ENCODE measurements at places on chromosomes 11 and 22.

DNA sequence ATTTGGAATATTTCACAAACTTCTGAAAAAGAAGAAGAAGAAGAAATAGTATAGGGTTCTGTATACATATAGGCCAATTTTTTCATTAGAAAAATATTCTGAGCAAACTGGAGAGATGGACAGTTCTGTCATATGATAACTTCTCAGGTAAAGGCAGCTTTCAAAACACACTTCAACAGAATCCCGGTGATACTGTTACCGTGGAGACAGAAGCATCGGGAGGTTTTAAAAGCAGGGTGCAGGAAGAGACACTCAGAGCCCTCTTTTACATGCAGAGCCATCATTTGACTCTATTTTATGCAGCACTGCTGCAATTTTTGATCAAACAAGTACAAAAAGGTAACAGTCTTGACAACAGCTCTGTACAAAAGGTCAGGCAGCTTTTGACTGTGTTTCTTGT, 1785.4 kb downstream of the LRRC4C start:
- no peak for DNase-seq

- peak; percentile 68 for DNase-seq
Observed at GRCh38 chr22:41288245-41288946, 2.4 kb upstream of the RANGAP1 start.

DNA sequence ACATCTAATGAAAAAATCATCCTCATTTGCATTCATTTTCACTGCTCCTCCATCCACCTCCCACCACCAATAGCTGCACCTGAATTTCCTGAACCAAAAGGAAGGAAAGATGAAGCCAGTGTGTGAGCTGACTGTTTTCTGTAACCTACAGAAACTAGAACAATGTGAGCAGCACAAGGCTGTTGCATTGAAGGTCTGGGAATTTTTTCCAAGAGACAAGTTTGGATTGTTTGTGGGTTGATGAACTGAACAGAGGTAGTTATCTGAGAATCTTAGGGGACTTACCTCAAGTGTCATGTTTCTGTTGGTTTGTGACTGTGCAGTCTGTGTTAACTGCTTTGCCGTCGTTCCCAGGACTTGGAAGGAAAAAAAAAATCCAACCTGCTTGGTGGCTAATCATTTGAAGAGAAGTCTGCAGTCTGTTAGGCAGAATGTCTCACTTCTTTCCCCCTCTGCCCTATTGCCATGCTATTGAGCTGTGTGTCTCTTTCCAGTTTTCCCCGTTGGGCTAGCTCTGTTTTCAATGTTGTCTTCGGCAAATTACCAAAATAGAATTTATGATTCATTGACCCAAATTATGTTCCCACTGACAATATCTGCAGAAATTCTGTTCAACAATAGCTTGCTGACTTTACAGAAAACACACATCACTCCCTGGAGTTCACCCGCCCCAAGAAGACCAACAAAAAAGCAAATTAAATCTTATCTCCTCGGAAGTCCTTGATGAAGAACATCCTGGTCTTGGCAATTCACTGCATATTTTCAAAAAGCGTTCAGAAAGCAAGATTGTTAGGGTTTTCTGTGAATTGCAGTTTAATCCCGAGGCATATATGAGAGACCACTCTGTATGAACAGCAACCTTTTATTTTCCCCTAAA, 76.0 kb downstream of the SC5D start:
- no peak for DNase-seq

GRCh38 chr22:38793721-38794466, at the start of gene DNAL4:
DNAL4 (minus strand) TSS chr22:38794143; CDS start chr22:38782731, 11,412 bp downstream.
- DNase-seq: peak; percentile 94

DNA sequence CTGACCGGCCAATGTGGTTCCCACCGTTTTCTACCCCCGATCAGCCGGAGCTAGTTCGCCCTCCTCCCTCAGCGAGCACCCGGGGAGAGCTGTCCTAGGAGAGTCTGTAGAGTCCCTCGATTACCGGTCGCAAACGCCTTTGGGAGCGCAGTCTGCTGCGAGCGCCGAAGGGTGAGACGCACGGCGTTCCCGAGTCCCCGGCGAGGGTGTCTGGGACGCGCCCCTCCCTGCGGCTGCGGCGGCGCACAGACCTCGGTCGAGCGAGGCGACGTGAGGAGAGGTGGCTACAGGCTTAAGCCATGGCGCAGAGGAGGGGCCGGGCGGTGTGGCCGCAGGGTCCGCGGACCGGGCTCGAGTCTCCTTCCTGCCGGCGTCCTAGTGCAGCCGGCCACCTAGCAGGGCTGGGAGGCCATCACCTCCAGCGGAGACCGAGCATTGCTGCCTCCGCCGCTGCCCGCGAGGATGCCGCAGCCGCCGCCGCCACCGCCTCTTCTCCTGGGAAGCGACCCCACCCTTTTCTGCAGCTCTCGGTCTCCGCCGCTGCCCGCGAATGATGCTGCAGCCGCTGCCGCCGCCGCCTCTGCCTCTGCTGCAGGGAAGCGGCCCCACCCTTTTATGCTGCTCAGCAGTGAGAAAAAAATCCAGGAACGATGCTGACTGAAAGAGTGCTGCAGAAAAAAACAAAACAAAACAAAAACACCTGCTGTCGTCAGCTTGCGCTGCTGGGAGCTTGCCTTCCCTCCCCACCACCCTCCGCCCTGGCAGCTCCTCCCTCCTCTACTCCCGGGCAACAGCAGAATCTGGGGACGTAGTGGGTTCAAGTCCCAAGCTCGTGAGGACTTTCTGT, at the start of gene MAP6:
MAP6 (minus strand) TSS at position 588 of the 847 bp plus-strand sequence. CDS start 669 bp downstream, outside the sequence.
- DNase-seq: peak; percentile 29

- no peak for DNase-seq
Observed at GRCh38 chr11:60960405-60960804, 8.4 kb upstream of the SLC15A3 start.

DNA sequence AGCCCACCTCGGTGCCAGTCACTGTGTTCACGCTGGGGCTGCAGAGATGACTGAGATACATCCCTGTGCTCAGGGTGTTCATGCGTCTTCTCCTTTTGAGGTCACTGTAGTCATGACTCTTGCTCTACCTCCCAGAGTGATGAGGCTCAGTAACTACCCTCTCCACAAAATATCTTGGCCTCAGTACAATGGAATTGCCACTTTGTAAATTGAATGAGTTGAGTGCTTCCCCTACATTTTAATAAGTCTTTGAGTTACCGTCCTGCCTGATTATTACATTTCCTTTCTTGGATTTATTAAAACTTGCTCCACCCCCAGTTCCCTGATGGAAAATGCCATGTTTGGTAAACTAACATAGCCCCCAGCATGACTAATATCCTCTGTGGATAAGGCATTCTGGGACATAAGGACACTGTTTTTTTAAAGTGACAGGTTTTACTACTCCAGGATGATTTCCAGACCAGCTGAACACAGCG, 15.9 kb downstream of the PRSS23 start:
- DNase-seq: no peak

DNA sequence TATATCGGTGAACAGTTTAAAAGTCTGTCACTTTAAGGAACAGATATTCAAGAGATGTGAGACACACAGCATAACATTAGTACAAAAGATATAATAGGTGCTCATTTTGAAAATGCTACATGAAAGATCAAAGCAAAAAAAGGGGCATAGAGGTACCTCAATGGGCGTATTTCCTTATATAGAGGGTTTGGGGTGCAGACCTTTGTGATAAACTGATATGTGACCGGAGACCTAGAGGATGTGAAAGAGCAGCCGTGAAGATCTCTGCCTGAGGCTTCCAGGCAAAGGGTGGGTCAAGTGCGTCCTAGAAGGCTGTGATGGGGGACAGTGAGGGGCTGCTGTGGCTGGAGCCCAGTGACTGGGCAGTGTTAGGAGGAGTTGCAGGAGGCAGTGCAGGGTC, 551.4 kb downstream of the ETS1 start:
- DNase-seq: no peak

DNA sequence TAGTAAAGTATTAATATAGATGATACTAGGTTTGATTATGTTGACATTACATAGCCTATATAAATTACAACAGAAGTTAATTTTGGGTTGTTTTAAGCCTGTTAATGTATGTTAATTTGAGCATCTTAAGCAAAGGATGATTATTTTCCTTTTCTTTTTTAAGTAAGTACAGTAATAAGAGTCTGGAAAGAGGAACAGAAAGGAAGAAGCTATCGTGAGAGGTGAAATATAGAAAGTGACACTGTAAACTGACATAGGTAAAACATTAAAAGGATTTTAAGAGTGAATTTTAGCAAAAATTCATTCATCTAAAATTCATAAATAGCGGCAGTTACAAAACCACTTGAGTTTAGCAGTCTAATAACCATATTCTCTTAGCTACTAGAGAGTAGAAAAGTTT, 45.5 kb downstream of the FAR1 start:
- no peak for DNase-seq

GRCh38 chr11:92053216-92053615, 171.4 kb upstream of the FAT3 start:
- no peak for DNase-seq

DNA sequence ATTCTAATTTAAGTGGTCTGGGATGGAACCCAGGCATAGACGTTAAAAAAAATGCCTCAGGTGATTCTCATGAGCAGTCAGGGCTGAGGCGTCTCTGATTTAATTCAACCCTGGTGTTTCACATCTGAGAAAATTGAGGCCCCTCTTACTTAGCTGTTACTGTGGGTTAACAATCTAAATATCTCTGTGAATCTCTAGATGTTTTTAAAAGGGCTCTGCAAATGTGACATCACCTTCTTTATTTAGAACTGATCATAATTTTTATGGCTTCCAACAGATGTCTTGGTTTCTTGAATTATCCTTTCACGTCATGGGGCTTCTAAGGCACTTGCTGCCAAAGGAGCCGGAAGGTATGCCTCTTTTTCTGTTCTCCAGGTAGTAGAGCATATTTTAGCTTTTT, 76.1 kb upstream of the LIN7C start:
- no peak for DNase-seq
